Activated T-cell treated with anti-CD3 and anti-CD28 coated beads for 4 hours (primary cell): ENCODE measurements at places on chromosomes 7 and 10.

- no peak for DNase-seq
Measured at GRCh38 chr7:83581667-83582435, 67.1 kb downstream of the SEMA3E start.

DNA sequence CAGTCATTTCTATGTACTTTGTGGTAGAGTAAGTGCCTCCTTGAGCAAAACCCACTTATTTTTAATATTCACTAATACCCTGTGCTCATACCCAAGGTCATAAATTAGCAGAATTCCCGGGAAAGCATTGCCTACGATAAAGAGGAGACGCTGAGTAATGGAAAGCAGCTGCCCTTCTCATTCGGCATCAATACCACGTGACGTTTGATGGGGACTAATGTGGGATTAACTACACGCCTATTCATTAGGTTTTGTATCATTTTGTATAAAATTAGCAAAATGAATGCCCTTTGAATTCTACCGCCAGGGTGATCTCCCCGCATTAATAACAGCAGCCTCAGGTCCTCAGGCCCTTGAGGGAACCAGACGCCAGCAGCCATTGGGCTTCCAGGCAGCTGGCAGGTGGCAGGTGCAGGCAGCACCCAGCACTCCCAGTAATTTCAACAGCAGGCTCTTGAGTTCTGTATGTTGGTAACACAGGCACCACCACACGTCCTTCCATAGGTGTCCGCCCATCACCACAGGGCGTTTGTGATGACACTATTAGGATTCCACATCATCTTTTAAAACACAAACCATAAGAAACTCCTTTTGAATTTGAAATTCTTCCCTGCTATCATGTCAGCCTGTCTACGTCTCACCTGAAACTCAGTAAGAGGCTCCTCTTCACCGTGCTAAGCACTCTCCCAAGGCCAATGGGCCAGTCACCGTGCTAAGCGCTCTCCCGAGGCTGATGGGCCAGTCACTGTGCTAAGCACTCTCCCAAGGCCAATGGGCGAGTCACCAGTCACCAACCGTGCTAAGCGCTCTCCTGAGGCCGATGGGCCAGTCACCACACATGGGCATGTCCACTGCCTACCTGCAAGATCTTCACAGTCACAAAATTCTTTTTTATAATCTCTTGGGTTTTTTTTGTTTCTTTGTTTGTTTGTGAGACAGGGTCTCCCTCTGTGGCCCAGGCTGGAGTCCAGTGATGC lies 509.4 kb downstream of the PTPRN2 start:
- no peak for DNase-seq

DNA sequence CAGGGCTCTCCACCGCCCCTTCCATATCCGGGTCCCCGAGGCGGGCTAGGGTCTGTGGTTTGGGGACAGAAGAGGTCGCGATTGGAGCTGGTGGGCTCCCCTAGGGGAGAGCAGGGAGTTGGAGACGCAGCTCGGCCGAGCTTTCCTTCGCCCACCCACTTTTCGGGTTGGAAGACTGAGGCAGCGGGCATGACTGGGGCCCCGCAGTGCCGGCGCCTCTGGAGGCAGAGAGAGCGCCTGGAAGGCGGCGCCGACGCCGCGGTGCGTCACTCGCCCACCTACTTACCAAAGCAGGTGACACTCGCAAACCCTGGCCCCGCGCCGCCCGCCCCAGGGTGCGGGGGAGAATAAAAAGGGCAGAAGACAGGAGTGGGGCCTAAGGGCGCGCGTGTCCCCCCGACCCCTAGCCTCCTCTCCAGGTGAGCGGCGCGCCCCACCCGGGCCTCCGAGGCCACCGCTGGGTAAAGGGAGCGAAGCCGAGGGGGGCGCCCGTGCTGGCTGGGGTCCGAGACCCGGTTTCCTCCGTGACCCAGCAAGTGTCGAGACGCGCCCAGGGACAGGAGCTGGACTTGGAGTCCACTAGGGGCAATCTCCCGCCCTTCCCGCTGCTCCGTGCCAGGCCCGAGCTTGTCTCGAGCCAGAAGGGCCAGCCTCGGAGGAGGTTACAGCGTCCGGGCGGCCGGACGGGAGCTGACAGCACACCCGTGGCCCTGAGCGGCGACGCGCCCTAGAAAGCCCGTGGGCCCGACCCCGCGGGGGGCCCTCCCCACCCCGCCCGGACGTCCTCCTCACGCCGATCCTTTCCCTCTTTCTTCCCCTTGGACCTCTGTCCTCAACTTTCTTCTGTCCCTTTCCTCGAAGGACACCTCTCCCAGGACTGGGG lies 34.4 kb upstream of the GRID1 start:
- DNase-seq: peak; percentile 72

- DNase-seq: no peak
Measured at GRCh38 chr10:47092376-47092775, 181.1 kb downstream of the PTPN20 start.

GRCh38 chr10:120575411-120575810 lies 118.4 kb downstream of the PLPP4 start:
- DNase-seq: no peak

DNA sequence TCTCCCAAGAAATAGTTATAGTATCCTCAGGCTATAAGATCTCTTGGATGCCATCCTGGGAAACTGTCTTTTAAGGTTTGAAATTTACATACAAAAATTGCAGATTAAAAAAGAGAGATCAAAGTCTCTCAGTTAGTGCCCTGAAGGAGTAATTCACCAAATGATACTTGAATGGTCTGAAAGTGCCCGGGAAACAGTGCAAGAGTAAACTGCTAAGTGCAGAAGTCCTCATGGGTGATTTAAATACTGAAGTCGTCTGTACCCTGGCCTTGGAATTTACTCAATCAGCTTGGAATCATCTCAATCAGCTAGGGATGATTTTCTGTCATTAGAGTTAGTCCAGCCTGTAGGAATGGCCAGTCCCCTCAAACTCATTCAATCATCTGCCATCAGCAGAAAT lies 155.3 kb downstream of the GLI3 start:
- DNase-seq: no peak

- no peak for DNase-seq
Measured at GRCh38 chr10:49500412-49500811, 38.5 kb downstream of the ERCC6 start.

- no peak for DNase-seq
Measured at GRCh38 chr10:75803816-75804552, 372.6 kb downstream of the LRMDA start.

- DNase-seq: no peak
Measured at GRCh38 chr10:85624511-85624910, 742.1 kb downstream of the GRID1 start.

DNA sequence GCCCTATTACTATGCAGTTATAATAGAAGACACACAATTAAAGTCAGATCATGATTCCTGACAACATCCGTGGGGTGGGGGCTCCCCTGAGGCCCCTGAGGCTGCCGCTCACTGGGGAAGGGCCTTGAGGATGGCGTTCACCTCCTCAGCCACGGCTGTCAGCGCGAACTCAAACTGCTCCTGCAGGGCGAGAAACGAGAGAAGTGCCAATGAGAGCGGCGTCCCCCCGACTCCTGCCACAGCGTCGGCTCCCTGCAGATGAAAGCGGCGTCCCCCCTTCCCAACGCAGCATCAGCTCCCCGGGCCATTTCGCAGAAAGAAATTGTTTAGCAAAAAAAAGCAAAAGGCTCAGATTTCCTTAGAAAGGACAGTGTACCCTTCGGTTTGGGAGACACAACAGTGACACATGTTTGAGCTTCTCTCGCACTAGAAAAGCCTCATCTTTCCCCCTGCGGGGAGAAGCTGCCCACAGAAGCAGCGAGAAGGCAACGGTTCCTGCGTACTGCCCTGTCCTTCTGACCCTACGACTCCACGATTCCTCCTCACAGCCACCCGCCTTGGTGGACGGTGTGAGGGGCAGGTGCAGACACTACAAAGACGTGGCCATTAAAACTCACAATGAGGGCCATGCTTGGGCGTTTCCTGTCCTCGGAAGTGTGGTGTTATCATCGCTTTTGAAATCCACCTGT lies 203.9 kb downstream of the DNAJB6 start:
- no peak for DNase-seq

DNA sequence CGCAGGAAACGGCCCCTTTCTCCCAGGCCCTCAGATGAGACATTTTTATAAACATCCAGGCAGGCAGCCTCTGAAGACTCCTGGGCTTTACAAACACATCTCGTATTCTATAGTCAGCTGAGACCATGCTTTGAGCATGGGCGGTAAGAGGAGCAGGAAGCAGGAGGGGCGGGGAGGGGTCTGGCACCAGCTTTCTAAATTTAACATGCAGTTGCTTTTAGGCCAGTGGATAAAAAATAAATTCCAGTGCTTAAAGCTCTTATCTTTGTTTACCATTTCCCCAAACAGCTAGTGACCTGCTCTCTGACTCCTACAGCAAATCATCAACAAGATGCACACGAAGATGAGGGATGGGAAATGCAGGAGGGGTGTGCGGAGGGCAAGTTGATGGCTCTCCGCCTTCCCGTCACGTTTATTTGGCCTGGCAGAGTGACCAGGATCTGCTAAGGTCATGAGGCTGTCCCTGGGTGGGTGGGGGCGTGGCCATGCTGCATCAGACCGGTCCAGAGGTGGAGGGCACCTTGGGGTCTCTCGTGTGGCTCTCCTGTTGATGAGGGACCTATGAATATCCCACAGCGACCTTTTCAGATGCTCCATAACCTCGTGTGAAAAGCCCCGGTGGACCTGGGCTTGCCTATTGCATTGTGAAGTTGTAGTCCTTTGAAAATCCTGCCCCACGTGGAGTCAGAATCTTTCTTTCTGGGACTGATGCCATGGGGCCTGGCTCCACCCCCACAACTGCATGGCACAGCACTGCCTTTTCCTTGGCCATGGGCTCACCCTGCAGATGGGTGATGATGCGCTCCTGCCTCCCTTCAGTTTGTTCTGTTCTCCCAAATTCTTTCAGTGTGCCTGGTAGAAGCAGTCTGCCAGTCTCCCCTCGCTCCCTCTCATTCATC lies 67.5 kb downstream of the PARP12 start:
- no peak for DNase-seq

DNA sequence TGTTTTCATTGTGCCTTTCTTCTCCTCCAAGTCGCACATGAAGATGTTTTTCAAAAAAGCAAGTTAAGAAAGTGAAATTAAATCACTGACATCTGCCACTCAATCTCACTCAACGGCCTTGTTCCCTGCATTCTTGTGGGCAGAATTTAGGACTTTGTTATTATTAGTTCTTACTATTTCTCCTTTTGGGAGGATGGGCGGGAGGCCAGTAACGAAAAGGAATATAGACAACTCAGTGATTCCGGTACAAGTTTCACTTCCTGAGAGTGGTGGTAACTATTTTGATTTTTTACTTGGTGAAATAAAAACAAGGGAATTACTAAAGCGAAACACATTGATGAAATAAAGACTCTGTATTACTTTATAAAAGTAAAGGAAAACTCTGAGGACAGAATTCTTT lies 231.9 kb upstream of the HABP2 start:
- no peak for DNase-seq

DNA sequence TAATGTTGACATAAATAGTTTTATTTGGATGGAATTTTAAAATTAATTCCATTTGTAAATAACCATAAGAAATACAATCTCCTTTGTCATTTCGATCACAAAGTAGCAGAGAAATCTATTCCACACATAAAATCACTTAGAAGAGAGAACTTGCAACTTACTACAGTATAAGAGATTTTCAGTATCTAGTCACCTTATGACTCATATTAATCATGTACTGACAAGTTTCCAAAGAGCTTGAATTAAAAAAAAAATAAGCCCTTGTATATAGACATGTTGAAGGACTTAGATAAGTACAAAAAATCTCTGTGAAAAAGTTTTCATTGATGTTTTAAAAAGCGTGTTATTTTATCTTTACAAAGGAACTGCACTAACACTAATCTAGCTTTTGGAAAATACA lies 207.1 kb upstream of the ETV1 start:
- DNase-seq: no peak

GRCh38 chr7:98394377-98394836 lies 6.5 kb downstream of the BAIAP2L1 start:
- DNase-seq: no peak

DNA sequence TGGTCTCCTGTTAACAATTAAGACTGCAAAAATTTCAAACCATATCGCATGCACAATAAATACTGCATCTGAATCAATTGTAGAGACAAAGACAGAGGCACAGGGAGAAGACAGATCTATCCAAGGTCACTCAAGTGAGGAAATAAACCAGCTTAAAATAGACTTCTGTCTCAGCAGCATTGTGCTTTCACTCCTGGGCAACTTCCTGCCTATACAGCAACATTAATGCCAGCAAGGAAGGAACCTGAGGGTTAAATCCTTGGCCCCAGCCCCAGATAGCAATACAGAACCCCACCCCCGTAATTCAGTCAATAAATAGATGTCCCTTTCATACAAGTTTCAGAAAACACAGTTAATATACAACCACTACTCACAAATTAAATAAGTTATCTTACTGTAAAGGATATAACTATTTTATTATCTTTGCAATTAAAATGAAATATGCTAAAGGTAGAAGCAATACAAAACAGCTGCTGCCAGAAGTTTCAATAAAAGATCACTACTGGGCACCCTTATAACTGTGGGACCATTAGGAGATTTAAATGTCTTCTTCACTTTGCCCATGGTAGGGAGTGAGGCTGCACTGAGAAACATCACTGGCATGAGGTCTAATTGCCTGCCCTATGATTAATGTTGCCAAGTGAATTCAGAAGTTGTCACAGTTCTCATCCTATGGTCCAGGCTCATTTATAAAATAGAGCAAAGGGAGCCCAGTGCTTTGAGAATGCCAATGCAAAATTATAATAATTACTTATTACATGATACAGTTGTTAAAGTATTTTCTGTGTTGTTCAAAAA lies 49.4 kb downstream of the CAV1 start:
- DNase-seq: no peak

DNA sequence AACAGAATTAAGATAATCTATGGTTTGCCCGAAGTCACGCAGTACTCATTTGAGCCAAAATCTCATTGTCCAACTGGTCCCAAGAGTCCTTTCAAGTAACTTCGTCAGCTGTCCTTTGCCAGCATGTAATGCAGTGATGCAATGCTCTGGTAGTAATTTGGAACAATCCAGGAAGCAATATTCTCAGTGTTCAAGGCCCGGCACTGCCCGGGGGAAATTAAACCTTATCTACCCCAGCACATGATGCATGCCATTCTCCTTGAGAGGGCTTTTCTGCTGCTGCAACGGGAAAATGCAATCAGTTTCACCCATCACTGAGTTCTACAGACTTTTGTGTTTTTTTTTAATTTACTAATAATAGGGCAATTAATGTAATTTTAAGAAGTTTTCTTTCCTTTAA lies 77.6 kb upstream of the NME8 start:
- no peak for DNase-seq

DNA sequence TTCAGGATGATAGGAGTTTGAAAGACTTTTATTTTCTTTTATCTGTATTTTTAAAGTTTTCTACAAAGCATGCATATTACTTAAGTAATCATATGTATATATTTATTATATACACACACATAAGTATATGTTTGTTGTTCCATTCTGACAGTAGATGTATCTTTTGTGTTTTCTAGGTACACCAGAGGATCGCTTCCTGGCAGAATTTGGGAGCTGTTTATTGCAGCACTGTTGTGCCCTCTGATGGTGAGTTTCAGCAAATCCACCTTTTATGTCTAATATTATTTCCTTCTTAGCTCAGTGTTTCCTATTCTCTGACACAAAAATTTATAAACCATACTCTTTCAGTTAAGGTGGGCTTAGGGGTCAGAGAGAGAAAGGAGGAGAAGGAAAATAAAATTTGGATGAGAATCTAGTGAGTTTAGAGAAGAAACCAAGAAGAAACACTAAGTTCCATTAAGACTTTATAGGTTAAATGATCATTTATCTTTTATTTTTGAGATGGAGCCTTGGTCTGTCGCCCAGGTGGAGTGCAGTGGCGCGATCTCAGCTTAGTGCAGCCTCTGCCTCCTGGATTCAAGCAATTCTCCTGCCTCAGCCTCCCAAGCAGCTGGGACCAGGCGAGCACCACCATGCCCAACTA lies 59.2 kb upstream of the OIT3 start:
- DNase-seq: no peak
